ENCODE measurements at places on chromosomes 16 and 17. TPM values are rescaled to one million over a fixed set of nuclear protein-coding genes. Genes with fewer than 3 reads are reported as not detected.
A peak's percentile ranks its signal among the peaks of the same experiment; 100 is the strongest.

GRCh38 chr17:70158591-70158990, 10.7 kb upstream of the KCNJ2 start:
- no peak for DNase-seq

DNA sequence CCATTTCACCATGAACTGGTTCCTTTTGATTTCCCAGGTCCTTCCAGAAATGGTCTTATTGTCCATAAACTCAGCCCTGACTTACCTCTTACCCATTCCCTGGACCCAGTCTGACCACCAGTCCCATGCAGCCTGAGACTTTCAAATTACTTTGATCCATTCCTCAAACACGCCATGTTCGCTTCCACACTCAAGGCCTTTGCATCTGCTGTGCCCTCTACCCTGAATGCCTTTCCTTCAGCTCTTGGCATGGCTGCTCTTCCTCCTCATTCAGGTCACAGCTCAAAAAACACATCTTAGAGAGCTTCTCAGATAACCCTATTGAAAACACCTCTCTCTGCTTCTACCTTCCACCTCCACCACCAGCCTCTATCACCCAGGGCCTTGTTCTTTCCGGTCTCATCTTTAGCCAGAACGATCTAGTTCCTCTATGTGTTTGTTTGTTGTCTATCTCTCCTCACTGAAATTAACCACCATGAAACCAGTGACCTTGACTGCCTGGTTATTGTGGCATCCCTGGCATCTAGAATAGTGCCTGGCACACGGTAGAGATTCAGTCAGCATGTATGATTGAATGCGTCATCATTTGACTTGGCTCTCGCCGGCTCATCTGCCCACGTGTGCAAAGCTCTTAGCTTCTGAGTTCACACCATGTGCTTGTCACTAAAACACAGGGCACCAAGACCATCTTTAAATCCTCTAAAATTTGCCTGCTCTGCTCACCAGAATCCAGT, 12.8 kb downstream of the CRYM start:
- no peak for DNase-seq

DNA sequence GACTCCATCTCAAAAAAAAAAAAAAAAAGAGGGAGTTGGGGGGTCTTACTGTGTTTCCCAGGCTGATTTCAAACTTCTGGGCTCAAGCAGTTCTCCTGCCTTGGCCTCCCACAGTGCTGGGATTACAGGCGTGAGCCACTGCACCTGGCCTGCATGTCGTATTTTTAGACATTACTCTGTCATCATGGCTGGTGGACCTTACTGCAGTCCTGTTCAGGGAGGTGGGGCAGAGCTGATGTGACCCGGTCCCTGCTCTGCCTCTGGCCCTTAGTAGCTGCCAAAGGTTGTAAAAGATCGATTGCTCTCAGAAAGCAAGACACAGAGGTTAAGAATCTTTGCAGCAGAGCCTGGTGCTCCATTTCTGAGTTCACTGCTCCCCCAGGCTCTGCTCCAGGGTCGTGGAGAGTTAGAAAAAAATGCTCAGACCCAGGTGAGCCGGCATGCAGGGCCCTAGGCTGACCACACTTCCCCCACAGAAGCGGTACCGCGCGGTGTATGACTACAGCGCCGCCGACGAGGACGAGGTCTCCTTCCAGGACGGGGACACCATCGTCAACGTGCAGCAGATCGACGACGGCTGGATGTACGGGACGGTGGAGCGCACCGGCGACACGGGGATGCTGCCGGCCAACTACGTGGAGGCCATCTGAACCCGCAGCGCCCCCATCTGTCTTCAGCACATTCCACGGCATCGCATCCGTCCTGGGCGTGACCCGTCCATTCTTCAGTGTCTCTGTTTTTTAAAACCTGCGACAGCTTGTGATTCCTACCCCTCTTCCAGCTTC, 7.1 kb upstream of the LASP1NB start:
- DNase-seq, result no peak

- no peak for DNase-seq
Measured at GRCh38 chr17:80783971-80784370, 207.7 kb upstream of the CHMP6 start.

GRCh38 chr17:4998732-4999429, 1.1 kb downstream of the KIF1C start:
- no peak for DNase-seq

GRCh38 chr16:1194665-1195392, 30.2 kb downstream of the TPSG1 start:
- no peak for DNase-seq

DNA sequence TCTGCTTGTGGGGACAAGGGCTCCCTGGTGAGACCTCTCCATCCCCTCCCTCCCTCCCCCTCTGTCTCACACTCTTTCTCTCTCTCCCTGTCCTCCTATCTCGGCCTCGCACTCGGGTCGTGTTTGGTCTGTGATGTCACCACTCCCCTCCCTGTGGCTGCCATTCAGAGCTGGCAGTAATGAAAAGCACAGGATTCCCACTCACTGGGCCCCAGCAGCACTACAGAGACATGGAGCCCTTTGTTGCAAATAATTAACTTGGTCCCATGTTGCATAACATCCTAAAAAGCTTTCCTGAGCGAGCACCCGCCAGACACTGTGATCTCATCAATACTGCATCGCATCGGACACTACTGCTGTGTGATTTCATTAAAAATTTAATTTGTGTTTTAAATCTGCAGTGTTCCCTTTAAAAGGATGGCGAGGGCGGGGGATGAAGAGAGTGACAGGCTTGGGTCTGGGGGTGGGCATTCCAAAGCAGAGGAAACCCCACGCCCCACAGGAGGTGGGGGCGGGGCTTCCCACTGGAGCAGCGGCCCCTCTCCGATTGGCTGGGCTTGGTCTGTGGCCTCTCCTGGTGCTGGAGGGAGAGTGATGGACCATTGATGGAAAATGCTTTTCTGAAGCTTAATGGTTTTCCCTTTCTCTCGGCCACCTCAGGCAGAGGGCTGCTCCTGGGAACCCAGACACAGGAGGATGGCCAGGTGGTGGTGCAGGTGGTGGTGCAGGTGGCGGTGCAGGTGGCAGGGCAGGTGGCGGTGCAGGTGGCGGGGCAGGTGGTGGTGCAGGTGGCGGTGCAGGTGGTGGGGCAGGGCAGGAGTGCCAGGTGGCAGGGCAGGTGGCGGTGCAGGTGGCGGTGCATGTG, 15.3 kb upstream of the NPTX1 start:
- DNase-seq, result no peak

DNA sequence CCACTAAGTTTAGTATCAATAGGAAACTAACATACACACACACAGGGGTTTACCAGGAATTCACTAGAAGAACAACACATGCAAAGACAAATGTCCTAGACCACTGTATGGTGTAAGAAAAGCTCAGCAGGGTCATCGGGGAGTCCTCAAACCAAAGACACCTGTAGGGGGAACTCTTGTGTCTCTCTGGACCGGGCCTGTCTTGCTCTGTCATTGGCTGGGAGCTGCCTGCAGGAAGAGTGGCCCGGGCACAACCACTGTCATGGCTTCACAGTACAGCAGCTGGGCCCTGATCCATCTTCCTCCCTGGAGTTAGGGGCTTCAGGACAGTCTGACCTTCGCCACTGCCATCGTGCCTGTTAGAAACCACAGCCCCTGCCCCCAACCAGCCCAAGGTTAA, 263.6 kb upstream of the DYNLRB2 start:
- no peak for DNase-seq

DNA sequence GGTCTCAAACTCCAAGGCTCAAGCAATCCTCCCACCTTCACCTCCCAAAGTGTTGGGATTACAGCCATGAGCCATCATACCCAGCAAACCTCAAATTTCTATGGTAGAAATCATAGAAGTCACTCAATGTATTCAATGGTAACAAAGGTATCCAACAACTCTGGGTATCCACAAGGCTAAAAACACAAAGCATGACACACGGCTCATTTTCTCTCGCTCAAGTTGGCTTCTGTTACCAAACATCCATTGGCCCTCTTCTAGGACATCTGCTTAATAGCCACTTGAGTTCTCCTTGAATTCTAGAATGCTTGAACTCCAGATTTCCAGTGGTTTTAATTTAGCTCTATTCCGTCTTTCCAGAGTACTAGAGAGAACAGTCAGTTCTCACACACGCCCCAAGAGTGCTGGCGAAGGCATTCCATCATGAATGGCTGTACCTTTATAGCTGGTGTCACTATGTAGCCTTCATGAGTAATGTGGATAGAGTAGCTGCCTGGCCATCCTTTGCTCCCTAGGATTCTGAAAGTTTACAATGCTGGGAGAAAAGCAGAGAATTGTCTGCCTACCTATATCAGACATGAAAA, 42.6 kb downstream of the SPAG9 start:
- no peak for DNase-seq

- DNase-seq, result no peak
Measured at GRCh38 chr17:39170109-39170508, 4.1 kb upstream of the ARL5C start.

- DNase-seq, result peak; percentile 60
Measured at GRCh38 chr17:47945080-47945479, 3.7 kb downstream of the PNPO start.

The NEUROD2 gene
- not detected for total RNA-seq

The KRT20 gene
- not detected for total RNA-seq

The CDH13 gene
- not detected for total RNA-seq
